Motor neuron (in vitro differentiated cells): ENCODE measurements at places on chromosomes 2 and 18. TPM values are rescaled to one million over a fixed set of nuclear protein-coding genes. Genes with fewer than 3 reads are reported as not detected.
A peak's percentile ranks its signal among the peaks of the same experiment; 100 is the strongest.

The FBXO41 gene
- 5.9 and 6.0 TPM in 2 replicates for total RNA-seq

GRCh38 chr18:79397247-79397829, 1.6 kb downstream of the NFATC1 start:
- no peak for ATAC-seq

The MPV17 gene
- total RNA-seq: 36.7 and 39.0 TPM in 2 replicates

The MAL gene
- 1.6 and 1.8 TPM in 2 replicates for total RNA-seq

The HAAO gene
- total RNA-seq: 0.82 and 1.5 TPM in 2 replicates

The FBXO48 gene
- total RNA-seq: 0.70 and 0.71 TPM in 2 replicates

GRCh38 chr2:238553159-238553558, 126.4 kb downstream of the ASB1 start:
- no peak for ATAC-seq

DNA sequence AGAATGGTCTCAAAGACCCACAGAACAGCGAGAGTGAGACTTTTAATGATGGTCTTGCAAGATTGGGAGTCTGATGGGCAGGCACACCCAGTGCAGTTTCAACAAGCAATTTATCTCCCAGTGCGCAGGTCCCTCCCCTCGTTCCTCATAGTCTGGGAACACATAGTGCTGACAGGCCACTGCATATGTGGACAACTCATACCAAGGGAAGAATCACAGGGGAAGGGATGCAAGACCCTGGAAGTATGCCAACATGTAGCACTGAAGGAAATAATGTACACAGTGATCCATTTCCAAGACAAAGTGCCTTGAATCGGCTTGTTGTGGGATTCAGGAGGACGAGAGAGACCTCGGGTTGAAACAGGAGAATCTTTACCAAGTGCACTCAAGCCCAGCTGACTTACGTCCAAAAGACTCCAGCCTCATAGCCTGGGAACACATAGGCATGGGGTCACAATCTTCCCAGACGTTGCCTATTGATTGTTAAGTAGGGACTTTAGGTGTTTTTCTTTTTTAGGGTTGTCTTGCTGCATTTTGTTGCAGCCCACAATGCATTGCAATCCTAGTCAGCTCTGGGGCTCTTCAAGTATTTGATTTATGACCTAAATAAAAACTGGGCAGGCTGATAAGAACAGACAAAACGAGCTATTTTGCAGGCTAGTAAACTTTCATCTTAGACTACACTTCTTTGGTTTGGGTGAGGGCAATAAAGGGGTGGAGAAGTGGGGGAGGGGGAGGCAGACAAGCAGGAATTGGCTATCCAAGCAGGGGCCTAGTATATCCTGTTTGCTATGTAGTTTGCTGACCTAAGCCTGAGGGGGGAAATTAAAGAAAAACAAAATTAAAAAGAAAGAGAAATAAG, 24.7 kb upstream of the SERPINB5 start:
- ATAC-seq: peak; percentile 36

GRCh38 chr2:167964650-167965413, 282.6 kb downstream of the STK39 start:
- ATAC-seq: peak; percentile 68

DNA sequence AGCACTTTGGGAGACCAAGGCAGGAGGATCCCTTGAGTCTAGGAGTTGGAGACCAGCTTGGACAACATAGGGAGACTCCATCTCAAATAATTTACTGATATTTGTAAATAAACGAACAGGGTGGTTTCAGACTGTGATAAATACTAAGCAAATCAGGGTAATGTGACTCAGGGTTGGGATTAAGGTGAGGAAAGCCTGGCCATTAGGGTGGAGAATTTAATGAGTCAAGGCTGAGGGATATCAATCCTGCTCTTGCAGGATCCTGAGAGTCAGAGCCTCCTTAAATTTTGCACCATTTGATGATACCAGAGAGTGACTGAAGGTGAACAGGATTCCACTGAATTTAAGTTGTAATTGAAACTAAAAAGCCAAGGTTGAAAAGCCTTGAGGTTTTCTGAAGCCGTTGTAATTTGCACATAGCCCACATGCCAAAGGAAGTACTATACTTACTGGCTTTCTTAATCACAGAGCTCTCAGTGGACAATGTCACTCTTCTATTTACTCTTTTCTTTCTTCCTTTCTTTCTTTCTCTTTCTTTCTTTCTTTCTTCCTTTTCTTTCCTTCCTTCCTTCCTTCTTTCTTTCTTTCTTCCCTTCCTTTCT, 28.6 kb upstream of the AP1S3 start:
- no peak for ATAC-seq
